ENCODE measurements at places on chromosomes 12 and 14.

- no peak for DNase-seq
Measured at GRCh38 chr14:61747342-61747741, 14.9 kb upstream of the SNAPC1 start.

DNA sequence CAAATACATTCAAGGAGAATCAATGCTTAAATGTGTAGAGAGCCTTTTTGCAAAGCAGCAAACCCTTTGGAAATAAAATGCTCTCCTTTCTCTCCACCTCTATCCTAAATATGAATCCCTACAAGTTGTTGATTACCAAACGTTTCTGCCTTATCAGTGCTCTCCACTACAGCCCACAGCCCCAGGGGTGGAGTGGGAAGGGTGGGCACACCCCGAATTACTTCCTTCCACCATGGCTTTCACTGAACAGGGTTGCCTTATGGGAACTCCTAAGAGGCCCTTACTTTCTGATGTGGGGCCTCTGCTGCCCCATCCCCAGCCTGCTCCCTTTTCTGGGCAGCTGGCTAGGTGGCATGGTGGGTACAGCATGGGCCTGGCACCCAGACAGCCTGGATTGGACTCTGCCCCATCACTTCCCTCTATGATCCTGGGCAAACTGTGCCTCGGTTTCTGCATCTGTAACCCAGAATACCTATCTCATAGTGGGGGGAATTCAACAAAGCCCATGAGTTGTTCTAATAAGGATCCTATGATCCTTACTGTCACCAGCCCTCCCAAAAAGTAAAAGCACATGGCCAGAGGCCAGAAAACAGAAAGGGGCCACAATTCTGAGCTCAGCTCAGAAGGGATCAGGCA is 16.1 kb downstream of the AK7 start:
- no peak for DNase-seq

GRCh38 chr12:44317651-44318126 is 481.8 kb downstream of the TMEM117 start:
- no peak for DNase-seq

DNA sequence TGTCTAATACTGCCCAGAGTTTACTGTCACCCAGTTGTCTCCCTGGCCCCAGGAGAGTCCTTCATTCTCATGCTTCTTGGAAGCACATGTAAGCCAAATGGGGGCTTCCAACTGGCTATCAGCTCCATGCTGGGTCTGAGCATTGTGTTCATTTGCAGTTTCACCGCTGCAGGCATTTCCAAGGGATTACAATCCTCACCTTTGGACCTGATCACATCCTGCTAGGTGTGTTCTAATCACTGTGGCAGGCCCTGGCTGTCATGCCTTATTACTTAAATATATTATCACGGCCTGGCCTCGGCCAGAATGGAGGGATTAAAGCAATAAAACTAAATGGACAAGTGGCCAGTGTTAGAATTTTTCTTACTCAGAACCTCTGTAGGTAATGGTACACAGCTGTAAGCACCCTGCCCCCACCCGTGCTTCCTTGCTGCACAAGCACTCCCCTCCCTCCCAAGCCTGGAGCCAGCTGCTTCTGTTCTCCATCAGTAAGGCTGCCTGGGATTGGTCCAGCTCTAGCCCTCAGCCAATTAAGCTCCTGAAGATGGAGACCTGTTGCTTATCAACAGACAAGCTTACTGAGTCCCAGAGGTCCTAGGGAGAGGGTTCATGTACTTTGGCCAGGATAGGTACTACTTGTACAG is 175.9 kb upstream of the RBM19 start:
- DNase-seq = no peak

DNA sequence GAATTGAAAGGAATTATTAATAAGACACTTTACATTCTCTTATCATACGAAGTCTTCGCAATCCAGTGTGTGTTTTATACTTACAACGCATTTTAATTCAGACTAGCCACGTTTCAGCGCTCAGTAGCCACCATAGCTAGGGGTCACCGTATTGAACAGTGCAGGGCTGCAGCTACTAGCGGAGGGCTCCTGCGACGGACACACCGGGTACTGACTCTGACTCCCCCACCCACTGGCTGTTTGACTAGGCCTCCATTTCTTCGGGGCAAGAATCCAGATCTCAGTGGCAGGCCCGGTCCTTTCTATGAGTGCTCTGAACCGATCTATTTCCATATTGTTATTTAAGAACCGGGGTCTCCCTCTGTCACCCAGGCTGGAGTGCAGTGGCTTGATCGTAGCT is 1.5 kb upstream of the CDK2AP1 start:
- DNase-seq = no peak

DNA sequence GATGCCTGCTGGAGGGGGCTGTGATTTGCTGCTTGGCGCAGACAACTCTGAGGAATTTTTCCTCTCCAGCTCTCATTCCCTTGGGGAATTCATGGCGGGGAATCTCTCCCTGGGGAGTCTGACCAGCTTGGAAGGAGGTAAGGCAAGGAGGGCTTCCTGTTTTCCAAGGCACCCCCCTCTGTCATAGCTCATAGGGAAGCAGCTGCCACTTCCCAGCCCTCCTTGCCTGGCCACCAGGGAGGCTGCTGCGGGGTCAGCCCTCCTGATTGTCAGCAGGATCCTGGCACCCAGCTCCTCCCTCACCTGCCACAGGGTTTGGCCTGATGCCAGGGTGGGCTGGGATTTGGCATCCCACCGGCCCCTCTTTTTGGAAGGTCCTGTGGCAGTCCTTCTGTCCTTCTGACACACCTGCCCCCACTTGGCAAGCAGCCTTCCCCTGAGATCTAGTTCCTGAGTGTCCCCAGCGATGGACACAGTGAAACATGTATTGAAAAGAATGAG is 74.9 kb downstream of the TSPAN9 start:
- DNase-seq = no peak

DNA sequence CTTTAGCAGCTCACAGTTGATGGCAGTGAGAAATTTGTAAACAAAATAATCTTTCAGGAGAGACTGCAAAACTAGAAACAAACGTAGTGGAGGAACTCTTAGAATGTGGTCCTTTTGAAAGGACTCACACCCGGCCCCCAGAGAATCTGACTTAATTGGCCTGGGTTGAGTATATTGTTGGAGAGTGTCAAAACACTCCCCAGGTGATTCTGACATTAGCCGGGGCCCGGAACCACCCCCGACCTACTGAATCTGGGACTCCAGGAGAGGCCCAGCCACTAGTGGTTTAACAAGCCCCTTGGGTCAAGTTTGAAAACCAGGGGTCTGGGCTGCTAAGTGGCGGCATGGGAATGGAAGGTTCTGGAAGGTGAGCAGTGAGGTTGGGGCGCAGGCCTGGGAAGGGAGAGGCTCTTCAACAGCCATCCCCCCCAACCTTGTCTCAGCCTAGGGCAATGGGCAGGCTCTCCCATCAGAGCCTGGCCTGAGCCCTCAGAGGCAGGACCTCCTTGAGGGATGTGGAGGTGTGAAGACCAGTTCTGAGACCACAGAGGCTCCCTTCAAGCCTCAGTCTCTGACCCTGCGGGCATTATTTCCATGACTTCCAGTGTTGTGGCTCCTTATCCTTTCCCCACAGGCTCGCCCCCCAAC is 1.1 kb upstream of the ELK3 start:
- DNase-seq = no peak

Data from activated CD4-positive, alpha-beta T cell treated with anti-CD3 and anti-CD28 coated beads for 1 hour (primary cell).